Left ventricle myocardium inferior (tissue), 1 donor: ENCODE measurements at places on chromosomes 11 and 22. TPM values are rescaled to one million over a fixed set of nuclear protein-coding genes. Genes with fewer than 3 reads are reported as not detected.

- DNase-seq = peak; percentile 12
Measured at GRCh38 chr22:49765951-49766350, 61.7 kb downstream of the BRD1 start.

GRCh38 chr22:32020117-32020516, 22.9 kb upstream of the SLC5A1 start:
- no peak for DNase-seq

- no peak for DNase-seq
Measured at GRCh38 chr22:49042066-49042465, 785.6 kb downstream of the BRD1 start.

DNA sequence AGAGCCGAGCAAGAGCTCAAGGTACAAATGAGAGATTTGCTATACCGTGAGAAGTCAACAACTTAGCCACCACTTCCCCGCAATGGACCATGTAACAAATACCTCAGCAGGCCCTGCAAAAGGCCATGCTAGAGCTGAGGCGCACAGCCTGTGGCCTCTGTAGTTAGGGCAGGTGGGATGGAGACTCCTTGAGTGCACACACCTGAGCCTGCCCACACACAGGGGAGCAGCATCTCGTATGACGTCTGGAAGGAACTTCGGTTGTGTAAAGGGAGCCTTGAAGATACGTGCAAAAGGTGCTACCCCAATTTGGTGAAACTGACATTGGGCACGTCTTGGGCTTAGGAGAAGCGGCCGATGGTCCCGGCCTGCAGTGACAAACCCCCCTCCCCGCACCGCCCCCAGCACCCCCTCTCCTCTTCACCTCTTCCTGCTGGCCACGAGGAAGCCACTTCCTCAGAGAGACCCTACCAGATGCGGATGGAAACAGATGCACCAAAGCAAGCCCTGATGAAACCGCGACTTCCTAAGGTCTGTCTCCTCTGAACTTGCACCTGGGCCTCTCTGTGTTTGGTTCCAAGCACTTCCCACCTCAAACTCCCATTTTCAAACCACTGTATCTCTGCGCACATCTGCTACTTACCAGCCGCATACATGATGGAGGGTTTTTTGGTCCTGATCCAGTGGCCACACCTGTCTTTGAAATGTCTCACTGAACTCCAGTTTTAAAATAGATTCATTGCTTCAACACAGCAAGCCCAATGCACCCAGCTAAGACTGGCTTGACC, 10.6 kb downstream of the CDPF1 start:
- no peak for DNase-seq

DNA sequence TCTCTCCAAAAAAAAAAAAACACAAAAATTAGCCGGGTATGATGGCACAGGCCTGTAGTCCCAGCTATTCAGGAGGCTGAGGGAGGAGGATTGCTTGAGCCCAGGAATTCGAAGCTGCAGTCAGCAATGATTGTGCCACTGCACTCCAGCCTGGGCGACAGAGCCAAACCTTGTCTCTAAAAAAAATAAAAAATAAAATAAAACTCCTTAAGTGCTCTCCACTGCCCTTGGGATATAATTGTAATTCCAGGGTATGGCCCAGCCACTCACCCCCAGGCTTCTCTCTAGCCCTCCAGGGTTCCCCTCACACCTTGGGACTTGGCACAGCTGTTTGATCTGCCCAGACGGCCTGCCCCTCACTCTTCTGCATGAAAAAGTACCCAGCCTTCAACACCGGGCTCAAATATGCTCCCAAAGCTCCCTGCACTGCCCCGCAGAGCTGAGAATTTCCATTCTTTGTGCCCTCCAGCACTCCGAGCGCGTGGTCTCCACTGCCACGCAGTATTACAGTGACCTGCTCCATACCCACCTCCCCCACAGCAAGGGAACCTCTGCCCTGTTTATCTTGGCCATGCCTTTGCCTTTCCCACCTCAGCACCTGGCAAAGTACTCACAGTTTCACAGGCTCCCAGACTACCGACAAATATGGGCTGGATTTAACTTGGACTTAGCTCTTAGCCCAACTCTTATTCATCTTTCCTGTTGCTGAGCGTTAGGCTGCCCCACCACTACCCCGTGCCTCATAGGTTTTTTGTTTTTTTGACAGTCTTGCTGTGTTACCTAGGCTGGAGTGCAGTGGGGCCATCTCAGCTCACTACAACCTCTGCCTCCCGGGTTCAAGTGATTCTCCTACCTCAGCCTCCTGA, 7.6 kb upstream of the FTH1 start:
- DNase-seq = no peak

GRCh38 chr11:82843057-82843795, 57.0 kb downstream of the PRCP start:
- no peak for DNase-seq

OR5M10 gene
- total RNA-seq = not detected

SMIM35 gene
- not detected for total RNA-seq

MRGPRF gene
- total RNA-seq = 3.9 TPM

TYR gene
- not detected for total RNA-seq

MYO7A gene
- total RNA-seq = 3.2 TPM
